ENCODE measurements at places on chromosomes 3 and 15.

- no peak for DNase-seq
Measured at GRCh38 chr3:156259896-156260295, 139.5 kb downstream of the KCNAB1 start.

GRCh38 chr15:92095693-92096092 lies 242.2 kb downstream of the SLCO3A1 start:
- DNase-seq: no peak

DNA sequence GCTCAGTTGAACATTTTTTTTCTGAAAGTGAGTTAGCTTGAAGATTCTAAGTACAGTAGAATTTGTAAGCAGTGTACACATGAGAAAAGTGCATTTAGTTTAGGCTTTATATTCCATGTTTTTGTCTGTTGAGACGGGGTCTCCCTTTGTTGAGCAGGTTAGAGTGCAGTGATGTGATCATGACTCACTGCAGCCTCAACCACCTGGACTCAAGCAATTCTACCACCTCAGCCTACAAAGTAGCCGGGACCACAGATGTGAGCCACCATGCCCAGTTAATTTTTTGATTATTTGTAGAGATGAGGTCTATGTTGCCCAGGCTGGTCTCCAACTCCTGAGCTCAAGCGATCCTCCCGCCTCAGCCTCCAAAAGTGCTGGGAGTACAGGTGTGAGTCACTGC lies 5.3 kb upstream of the CSNK1G1 start:
- DNase-seq: no peak

DNA sequence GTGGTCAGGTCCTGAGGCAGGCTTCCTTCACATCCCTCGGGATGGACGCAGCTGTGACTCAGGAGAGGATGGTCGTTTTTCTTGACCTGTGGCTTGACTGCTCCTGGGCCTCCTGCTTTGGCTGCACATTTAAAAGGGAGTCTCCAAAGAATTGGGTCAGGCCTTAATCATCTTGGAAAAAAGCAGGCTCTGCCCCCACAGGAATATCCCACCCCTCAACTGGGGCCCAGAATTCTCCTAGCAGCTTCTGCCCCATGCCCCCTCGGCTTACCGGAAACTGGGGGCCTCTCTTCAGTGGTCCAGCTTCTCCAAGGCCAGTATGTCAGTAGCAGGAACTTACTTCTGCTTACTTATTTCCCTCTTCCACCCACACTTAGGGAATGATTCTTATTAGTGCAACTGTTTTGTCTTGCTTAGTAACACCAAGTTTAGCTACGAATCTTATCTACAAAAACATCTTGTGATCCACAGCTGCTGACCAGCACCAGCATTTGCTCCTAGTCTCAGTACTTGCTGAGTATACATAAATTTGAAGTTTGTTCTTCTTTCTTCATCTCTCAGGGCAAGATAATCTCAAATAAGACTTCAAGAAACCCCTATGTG lies 35.7 kb downstream of the ATG7 start:
- DNase-seq: no peak

- no peak for DNase-seq
Measured at GRCh38 chr15:58445865-58446264, 14.1 kb downstream of the LIPC start.

DNA sequence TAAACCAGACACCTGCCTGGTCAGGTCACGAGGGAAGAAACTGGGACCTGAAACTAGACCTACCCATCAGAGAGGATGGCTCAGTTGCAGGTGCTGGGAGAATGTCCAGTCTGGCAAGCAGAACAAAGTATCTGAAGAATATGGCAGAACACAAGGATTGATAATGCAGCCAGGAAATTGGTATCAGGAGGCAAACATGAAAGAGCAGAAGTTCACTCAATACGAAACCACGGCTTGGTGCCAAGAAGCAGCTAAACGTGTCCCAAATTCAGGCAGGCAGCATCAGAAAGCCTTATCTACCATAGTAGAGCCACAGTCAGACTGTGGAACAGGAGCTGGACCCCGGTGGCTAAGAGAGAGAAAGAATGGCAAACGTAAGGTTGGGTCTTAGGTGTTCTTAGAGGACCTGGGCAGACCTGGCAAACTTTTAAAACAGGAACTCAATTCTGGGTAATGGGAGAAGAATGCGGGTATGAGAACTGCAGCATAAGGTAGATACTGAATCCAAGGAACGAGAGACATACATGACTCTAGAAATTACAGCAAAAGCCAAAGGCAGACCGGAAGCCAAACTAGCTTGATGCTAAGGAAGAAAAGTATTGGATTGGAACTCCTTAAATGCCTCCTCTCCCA lies 169.0 kb upstream of the NECTIN3 start:
- no peak for DNase-seq

DNA sequence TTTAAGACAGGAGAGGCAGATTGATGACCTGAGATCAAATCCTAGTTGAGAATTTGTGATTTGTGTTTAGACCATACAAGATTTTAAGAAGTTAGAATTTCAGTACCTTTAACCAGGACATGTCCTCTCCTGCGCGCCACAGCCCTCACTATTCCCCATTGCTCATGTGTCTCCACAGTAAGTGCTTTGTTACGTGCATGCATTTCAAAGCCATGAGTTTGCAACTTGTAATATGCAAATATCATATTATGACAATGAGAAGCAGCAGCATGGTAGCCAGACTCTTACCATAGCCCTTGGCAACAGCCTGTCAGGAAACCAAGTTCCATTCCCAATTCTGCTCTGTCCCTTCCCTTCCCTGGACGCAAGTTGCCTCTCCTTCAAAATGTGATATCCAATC lies 73.3 kb upstream of the ATP13A5 start:
- DNase-seq: no peak

DNA sequence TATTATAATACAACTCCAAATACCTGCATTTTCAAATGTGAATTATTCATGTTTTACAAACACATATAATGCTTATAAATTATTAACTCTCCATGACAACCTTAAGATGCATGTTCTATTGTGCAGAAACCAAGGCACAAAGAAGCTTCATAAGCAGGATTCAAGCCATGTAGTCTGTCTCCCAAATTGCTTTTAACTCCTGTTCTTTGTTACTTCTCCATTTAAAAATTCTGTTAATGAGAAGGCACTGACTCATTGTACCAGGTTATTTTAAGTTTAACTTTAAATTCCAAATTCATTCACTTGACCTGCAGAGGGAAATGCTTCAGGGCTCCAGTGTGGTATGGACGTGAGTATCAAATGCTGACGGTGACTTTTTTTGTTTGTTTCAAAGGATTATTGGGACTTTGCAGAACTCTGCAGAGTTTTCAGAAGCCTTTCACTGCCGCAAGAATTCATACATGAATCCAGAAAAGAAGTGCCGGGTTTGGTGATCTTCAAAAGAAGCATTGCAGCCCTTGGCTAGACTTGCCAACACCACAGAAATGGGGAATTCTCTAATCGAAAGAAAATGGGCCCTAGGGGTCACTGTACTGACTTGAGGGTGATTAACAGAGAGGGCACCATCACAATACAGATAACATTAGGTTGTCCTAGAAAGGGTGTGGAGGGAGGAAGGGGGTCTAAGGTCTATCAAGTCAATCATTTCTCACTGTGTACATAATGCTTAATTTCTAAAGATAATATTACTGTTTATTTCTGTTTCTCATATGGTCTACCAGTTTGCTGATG lies 100.0 kb downstream of the MME start:
- DNase-seq: no peak

- DNase-seq: no peak
Measured at GRCh38 chr15:73683777-73684580, at the start of gene CD276. CD276 (plus strand) TSS chr15:73684383; CDS start chr15:73699640, 15,257 bp downstream.

- no peak for DNase-seq
Measured at GRCh38 chr3:22923711-22924110, 279.4 kb upstream of the UBE2E2 start.

DNA sequence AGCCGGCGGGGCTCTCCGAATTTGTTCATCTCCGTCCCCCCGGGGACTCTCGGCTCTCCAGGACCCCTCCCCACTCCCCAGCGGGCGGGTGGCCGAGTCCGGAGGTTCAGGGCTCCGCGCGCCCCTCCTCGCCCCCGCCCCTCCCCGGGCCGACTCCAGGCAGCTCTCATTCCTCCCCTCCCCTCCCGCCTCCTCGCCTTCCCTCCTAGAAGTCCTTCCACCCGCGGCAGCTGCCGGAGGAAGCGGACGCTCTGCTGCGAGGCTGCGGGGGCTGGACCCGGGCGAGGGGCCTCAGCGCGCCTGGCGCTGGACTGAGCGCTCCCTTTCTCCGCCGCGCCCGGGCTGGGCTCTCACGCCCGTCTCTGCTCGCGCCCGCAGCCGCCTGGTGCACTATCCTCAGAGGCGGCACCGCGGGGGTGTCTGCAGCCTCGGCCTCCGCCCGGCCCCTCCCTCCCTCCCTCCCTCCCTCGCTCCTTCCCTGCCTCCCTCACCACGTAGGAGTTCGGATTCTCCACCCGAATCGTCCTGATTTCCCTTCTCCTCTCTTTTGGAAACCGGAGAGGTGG lies at the start of gene ROBO2:
Gene ROBO2, plus strand, starts transcription at position 494 of the 566 bp plus-strand sequence. CDS start 687 bp downstream, outside the sequence.
- DNase-seq: no peak

DNA sequence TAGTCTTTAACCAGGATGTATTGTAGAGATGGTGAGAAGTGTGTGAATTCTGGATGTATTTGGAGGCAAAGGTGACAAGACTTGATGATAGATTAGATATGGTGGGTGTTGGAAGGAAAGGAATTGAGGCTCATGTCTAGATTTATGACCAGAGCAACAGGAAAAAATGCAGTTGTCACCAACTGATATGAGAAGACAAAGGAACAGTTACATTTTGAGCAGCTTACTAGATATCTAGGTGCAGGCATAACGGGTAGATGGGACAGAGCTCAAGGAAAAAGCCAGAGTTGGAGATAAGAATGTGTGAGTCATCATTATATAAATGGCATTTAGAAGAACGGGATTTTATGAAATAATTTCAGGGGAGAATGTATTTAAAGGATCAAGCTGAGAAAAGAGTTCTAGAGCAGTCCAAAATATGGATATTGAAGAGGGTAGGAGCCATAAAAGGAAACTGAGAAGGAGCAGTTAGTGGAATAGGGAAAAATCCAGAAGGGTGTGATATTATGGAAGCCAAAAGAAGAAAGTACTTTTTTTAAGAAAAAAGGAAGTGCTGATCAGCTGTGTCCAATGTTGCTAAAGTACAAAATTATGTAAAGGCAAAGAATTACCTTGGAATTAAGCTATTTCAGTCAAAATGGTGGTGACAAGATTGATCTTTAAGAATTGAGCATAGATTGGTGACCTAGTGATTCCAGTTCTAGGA lies 262.5 kb downstream of the CGGBP1 start:
- DNase-seq: no peak

DNA sequence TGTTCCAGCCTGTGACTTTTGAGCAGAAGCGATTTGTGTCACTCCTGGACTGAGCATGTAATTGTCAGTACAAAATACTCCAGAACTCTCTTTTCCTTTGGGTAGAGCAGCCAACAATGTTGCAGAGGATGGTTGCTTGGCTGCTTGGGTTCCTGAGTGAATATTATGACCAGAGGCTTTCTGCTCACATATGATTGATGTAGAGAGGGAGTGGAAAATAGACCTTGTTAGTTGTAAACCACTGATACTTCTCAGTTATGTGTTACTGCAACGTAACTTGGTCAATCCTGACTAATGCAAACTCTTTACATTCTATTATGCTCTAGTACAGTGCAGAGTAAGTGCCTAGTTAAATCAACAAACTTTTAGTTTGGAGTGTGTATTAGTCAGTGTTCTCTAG lies 322.6 kb upstream of the KCNH8 start:
- DNase-seq: no peak

GRCh38 chr3:114545193-114545592 lies 251.4 kb downstream of the TIGIT start:
- DNase-seq: no peak

- DNase-seq: no peak
Measured at GRCh38 chr3:190325923-190326322, 3.7 kb upstream of the CLDN1 start.

- DNase-seq: peak; percentile 27
Measured at GRCh38 chr3:42747581-42747980, 25.5 kb downstream of the CCDC13 start.

DNA sequence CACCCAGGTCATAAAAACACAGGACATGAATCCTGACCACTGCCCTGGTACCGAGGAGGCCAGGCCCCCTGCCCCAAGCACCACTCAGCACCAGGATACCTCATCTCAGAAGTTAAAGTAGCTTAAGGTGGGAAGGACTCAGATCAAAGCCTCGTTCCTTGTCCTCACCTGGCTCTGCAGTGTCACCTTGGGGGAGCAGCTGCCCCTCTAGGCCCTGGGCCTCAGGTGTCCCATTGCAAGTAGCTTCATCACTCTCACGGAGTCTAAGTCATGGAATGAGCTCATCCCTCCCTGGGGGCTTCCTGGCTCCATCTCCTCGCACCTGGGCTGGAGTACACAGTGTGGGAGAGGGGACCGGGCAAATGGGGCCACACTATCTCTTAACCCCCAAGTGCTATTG lies 148.0 kb downstream of the TPRA1 start:
- DNase-seq: no peak

GRCh38 chr15:81911022-81911971 lies 134.5 kb downstream of the MEX3B start:
- DNase-seq: no peak

Measured in activated T-helper 1 cell treated with anti-CD3 and anti-CD28 coated beads, Interleukin-2, amount 50 U/mL, for 16 hours (primary cell).